ENCODE measurements at places on chromosomes 5 and 9.

DNA sequence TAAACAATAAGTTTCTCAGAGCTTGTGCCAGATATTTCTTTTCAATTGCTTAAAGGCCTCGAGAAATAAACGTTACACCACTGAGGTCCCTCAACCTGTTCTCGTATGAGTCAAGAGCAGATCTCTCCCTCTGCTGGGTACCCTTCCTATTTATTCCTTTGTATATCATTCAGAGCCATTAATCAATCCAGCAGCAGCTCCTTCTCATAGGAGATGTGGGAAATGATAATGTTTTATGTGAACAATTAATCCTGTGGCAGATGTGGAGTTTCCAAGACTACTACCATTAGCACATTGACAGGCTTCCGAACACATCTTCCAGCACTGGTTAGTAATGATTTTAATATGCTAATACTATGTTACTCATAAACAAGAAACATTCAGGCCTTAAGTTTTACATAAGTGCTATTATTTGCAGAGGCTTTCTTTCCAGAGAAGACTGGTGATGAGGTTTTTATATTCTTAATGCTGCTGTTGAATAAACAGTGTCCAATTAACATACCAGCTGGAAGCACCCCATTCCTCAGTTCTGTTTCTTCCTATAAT is 196.5 kb downstream of the ZNF608 start:
- DNase-seq = no peak

- no peak for DNase-seq
These were observed 79.7 kb upstream of the FCN2 start for GRCh38 chr9:134800791-134801339.

GRCh38 chr9:70411121-70411929 is 3.1 kb downstream of the KLF9 start:
- DNase-seq = peak; percentile 40

GRCh38 chr9:78025186-78025585 is 6.4 kb downstream of the GNAQ start:
- DNase-seq = no peak

DNA sequence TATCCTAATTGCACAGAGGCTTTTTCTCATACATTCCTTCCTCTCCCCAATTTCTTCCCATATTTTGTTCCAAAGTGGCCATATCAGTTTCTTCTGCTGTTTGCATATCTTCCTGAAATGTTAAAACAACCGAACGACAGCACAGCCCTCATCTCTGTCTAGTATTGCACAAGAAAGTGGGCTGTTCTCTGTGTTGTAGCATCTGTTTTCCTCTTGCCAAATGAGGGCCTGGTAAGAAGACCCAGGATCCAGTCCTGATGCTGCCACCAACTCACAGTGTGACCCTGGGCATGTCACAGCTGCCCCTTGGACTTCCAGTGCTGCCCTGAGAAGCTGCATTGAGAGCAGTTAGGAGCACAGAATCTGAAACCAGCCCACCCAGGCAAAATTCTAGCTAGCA is 4.1 kb downstream of the SLC31A2 start:
- no peak for DNase-seq

- no peak for DNase-seq
These were observed 4.8 kb upstream of the DIAPH1 start for GRCh38 chr5:141623611-141624010.

DNA sequence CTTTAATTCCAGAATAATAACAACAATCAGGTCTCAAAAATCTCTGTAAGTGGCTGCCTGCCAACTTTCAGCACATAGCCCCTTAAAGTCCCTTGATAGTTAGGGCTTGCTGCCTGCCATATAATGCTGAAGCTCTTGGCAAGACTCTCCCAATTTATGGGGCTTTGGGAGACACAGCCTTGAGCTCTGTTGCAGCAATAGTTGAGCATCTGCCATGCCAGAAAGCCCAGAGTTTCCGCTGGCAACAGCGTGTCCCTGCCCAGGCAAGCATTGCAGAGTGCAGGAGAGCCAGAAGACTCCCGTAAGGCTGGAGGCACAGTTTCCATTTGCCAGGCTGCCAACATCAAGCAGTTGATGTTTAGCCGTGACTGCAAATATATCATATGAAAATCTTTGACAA is 678.5 kb upstream of the NUDT12 start:
- no peak for DNase-seq

DNA sequence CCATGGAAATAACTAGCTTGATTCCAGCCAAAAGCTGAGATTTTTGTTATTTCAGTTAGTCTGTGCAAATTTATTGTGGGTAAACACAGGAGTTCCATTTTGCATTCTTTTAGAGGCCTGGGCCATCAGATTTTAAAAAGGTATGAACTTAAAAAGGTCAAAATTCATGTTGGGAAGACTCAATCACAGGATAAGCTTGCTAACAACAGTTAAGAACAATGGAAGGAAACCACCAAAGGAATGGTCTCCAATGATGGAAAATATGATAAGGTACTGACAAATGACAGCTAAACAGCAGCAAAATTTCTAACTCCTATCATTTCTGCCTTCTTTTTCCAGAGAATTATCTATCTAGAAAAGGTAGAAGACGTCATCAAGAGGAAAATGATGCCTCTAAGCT is 16.0 kb downstream of the ABITRAM start:
- peak; percentile 26 for DNase-seq

- DNase-seq = no peak
These were observed 192.2 kb downstream of the ROR2 start for GRCh38 chr9:91757782-91758181.

GRCh38 chr5:126199467-126199866 is 223.7 kb upstream of the GRAMD2B start:
- no peak for DNase-seq

DNA sequence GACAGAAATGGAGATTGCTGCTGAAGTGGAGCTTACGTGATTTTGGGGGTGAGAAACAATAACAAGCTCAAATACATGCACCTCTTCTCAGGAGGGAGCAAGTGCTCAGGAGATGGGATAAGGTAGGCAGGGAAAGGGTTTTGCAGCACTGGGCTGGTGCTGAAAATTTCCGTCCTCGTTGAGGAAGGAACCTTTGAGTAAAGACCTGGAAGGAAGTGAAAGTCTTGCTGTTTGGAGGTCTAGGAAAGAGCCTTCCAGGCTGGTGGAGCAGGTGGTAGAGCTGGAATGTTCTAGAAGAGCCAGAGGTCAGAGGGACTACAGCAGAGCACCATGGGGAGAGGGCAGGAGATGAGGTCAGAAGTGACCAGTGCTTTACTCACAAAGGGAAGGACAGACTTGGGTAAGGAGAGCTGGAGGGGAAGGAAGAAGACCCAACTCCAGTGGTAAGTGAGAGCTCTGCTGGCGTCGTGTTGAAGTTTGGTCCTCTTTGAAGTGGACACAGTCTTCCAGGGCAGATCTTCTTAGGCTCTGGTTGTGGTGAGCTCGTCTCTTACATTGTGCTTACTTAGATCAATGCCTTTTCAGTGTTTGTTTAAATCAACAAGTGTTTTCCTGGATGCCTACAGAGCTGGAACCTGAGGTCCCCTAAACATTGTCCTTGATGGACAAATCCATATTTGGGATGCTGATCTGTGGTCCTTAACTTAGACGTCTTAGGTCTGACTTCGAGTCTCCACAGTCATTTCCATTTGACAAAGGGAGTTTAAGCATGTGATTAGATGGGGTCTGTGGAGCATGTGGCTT is 21.0 kb downstream of the ANKRD33B start:
- no peak for DNase-seq

DNA sequence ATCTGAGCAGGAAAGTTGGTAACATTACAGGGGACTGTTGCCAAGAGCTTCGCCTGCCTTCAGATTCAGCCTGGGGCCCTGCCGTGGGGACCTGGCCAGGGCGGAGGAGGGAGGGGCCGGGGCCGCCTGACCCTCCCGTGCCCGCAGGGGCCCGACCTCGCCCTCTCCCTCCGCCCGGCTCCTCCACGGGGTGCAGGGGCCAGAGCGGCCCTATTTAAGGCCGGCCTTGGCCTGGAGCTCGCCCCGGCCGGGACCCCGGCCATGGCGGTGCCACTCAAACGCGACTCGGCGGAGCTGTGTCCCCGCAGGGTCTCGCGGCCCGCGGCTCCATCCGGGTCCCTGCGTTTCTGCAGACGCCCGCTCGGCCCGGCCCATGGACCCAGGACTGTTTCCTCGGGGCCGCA is 757 bp downstream of the TMEM250 start:
- DNase-seq = no peak

DNA sequence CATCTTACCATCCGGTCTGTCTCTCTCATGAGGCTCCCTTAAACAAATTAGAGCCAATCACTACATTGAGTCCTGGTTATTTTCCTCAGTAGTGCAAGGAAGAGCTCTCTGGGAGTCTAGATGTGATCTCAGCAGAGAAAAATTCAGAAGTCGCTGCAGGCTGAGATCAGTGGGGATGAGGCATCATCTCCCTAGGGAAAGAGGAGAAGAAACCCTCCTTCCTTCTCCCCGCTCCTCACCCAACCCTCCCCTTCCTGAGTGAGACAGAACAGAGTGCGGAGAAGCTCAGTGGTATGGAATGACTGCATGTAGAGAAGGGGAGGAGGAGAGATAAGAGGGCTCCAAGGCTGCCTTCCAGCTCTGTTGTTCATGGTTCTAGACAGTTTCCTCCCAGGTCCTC is 80.5 kb downstream of the PAPPA start:
- peak; percentile 3 for DNase-seq

GRCh38 chr5:54719384-54720283 is 202.1 kb downstream of the SNX18 start:
- no peak for DNase-seq

GRCh38 chr5:139974661-139975060 is 68.4 kb downstream of the NRG2 start:
- no peak for DNase-seq

DNA sequence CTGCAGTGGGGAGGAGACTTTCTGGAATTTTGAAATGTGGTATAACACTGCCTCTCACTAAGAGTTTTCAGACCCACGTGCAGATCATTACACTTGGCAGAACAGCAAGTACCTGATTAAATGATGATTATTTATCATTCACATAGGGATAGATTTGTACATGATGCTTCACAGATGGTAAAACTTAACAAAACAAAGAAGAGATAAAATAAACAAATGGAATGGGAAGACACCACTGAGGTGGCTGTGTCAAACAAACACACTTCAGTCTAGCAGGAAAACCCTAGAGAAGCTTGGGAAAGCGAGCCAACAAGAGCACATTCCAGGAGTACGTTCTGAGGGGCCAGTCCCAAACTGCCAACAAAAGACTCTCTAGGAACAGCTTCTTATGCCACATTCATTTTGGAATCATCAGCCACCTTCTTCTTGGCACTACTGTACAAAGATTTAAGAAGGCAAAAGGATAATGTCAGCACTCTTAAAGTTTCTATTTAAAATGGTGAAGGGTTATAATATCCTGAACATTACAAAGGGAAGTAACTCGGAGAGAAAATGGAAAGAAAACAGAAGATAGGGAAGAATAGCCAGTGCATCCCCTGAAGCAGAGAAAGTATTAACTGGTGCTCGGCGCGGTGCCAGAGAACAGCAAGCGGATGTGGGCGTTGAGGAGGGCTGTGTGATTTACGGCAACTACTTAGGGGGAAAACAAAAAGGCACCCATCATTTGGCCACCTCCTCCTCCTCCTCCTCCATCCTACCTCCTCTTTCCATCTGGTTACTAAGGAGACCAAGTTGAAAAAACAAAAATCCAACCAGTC is 1.6 kb downstream of the MED27 start:
- peak; percentile 7 for DNase-seq

DNA sequence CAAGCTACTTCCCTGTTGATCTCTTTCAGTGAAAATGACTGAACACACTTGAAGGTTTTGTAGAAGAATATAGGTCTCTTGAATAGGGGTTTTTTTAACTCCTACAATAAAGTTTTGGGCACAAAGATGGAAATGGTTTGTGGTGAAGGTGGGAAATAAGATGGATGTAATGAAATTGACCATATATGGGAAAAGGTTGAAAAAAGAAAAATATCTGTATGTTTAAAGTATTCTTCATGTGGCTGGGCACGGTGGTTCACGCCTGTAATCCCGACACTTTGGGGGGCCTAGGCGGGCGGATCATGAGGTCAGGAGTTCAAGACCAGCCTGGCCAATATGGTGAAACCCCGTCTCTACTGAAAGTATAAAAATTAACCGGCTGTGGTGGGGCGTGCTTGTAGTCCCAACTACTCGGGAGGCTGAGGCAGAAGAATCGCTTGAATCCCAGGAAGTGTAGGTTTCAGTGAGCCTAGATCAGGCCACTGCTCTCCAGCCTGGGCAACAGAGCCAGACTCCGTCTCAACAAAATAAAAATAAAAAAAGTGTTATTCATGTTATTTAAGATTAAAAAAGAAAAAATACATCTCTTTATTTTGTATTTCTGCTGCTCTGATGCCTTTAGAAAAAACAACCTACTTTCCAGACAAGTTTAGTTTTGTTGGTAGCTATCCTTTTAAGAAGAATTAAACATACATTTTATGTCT is 2.2 kb downstream of the RBM27 start:
- DNase-seq = no peak

GRCh38 chr5:31412324-31412723 is 119.6 kb downstream of the DROSHA start:
- DNase-seq = peak; percentile 44

DNA sequence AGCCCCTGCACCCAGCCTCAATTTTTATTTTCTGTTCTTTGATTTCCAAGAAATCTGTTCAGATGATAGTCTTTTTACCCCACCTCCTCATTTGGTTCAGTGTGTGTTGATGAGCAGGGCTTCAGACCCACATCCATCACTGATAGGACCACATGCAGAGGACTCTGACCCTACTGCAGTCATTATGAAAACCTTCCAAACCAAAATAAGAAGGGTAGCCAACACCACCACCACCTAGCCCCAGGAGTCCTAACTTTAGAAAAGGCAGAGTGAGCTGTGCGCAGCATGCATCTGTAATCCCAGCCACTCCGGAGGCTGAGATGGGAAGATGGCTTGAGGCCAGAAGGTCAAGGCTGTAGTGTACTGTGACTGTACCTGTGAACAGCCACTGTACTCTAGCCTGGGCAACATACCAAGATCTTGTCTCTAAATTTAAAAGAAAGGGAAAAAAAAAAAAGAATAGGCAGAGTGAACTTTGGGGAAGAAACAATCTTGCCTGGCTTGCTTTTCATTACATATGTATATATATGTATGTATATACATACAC is 13.0 kb downstream of the CDKN2AIPNL start:
- DNase-seq = no peak

DNA sequence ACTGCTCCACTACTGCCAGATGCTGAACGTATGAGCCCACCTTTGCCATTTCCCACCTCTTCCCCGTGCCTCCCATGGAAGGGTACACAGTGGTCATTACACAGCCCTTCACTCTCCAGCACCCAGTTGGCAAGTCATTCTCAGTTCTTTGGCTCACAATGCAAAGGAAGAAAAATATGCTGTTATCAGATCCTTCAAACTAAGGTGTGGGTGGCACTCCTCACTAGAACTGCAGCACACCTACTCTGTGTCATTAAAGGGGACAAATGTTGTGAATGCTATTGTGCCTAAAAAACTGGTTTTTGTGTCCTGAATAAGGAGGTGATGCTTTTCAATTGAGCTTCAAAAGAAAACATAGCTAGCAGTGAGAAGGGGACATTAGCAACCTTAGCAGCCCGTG is 183.1 kb upstream of the SNX2 start:
- DNase-seq = no peak
